ENCODE measurements at places on chromosomes 13 and 19. TPM values are rescaled to one million over a fixed set of nuclear protein-coding genes. Genes with fewer than 3 reads are reported as not detected.

GRCh38 chr13:31485183-31485582 lies 254.1 kb upstream of the RXFP2 start:
- no peak for DNase-seq

NLRP5 gene
- total RNA-seq = not detected

GRCh38 chr19:58007285-58007684 lies 4.7 kb upstream of the ZNF606 start:
- DNase-seq = no peak

GRCh38 chr13:28128030-28128429 lies 10.3 kb upstream of the PAN3 start:
- no peak for DNase-seq

DNA sequence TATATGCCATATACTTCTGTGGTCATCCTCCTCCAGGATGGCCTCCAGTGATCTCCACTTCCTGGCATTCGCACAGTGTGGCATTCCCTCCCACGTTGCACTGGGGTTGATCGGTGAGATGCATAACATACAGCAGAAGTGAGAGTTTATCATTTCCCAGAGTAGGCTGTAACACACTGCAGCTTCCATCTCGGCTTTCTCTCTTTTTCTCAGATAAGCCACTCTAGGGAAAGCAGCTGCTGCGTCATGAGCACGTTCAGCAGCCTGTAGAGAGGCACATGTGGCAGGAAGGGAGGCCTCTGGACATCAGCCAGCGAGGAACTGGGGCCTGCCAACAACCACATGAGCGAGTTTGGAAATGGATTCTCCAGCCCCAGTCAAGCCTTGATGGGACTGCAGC lies 807.1 kb downstream of the DIAPH3 start:
- DNase-seq = peak; percentile 95

- no peak for DNase-seq
These were observed 56.8 kb upstream of the KLF5 start for GRCh38 chr13:73001971-73002370.

ZNF432 gene
- total RNA-seq = 10.0 TPM

GRCh38 chr13:56861476-56861875 lies 279.2 kb upstream of the PRR20A start:
- no peak for DNase-seq

- no peak for DNase-seq
These were observed 5.0 kb downstream of the CLEC11A start for GRCh38 chr19:50728084-50728737.

LCP1 gene
- not detected for total RNA-seq

CEACAM5 gene
- total RNA-seq = not detected

PRKCG gene
- 0.06 TPM for total RNA-seq

- no peak for DNase-seq
These were observed 7.6 kb downstream of the F7 start for GRCh38 chr13:113112893-113113845.

GRCh38 chr19:28495046-28495445 lies 717.9 kb downstream of the UQCRFS1 start:
- no peak for DNase-seq

KLK1 gene
- total RNA-seq = 0.13 TPM

ZFP82 gene
- 16.8 TPM for total RNA-seq

DNA sequence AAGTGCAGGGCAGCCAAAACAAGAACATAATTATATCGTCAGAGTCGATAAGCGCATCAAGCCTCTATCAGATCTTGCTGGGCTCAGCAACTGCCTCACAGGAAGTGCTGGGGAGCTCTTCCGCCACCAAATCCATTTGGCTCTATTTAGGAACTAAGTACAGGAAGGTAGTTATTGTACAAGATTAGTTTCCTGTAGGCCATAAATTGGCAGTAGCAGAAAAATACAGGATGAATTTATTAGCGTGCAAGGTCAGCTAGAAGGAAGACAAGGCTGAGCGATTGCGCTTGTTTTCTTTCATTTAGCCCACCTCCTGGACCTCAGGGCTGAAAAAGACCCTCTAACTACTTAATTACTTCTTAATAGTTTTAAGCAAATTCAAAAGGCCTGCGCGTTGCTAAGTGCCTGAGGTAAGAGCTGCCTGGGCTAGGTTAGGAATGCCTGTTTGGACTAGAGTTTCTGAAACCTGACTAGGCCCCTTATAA lies 118.5 kb downstream of the IRS2 start:
- DNase-seq = peak; percentile 40

- DNase-seq = no peak
These were observed 483.3 kb upstream of the SPRY2 start for GRCh38 chr13:80824229-80824628.

GRK1 gene
- not detected for total RNA-seq

VSIG10L gene
- 0.10 TPM for total RNA-seq

HDGFL2 gene
- total RNA-seq = 61.5 TPM

PLPP2 gene
- total RNA-seq = 0.04 TPM

CACNG7 gene
- total RNA-seq = not detected

GAPDHS gene
- total RNA-seq = not detected

VSTM1 gene
- not detected for total RNA-seq

- no peak for DNase-seq
These were observed 10.5 kb downstream of the TULP2 start for GRCh38 chr19:48887861-48888612.

DNA sequence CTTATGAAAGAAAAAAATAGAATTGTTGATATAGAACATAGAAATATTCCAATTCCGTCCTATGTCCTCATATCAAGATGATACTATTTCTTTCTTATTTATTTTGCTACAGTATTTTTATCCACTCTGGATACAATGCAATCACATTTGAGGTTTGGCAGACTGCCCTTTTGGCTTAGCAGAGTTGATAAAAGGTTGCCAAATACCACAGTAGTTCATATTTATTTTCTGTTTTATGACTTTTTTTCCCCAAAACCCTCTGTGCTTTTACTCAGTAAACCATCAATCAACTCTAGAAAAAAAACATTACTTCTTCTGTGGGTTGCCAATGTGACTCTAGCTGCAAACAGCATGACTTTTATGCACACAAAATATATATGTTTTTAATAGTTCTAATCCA lies 424.5 kb downstream of the PCDH9 start:
- no peak for DNase-seq

GRCh38 chr13:24271601-24272451 lies 37.6 kb upstream of the C1QTNF9 start:
- DNase-seq = peak; percentile 73

DNA sequence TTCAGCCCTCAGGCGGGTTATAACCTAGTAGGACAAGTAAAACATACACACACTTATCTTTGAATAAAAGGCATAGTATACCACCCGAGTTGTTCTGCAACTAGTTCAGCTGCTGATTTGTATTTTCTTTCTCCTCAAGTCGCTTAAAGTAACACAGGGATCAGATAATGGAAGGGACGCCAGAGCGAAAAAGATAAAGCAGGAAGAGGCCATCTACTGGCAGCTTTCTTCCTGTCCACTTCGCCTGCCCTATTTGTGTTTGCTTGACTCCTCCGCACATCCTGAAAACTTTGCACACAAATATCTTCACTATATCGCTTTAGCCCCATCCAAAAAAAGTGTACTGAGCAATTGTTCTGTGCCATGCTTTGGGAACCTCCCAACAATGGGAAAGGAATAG lies 238.0 kb upstream of the SOX21 start:
- DNase-seq = peak; percentile 4

DNA sequence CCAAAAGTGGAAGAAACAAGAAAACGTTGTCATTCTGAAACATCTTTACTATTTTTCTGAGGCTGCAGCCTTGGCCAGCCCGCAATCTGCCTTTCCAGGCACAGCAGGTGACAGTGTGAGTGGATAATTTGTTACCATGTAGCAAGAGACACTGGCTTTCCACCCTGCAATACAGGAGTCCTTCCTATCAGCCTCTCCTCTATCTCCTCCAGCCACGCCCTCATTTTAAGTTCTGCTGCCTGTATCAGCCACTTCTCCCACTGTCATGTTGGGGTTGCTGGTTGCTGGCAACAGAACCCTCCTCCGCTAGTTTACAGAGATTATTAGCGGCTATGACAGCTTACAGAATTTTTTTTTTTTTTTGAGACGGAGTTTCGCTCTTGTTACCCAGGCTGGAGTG lies 7.7 kb upstream of the LGALS7 start:
- DNase-seq = no peak

DNA sequence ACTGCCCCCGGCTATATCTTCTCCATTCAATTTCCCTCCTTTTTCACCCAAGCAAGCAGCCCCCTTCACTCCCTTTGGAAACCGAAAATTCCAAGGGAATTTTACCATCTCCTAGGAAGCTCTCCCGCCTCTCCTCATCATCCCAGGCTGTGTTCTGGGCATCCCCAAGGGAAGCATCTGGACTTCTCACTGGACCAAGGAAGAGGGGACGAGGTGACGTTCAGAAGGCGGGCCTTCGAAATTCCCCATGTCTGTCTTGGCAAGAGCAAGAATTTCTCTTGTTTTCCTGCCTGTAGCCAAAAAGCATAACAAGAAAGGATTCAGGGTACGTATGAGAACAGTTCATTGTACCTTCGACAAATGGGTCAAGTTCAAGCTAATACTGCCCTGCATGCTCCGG lies 6.1 kb downstream of the TPRX2 start:
- DNase-seq = no peak

DNA sequence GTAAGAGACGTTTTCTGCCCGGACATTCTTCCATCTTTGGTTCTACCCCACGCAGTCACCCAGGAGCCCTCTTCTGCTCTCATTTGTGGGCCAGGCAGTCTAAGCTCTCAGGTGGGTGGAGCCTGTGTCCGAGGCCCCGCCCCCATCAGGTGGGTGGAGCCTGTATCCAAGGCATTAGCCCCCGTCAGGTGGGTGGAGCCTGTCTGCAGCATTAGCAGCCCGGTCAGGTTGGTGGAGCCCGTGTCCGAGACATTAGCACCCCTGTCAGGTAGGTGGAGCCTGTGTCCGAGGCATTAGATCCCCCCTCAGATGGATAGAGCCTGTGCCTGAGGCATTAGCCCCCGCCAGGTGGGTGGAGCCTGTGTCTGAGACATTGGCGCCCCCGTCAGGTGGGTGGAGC lies 45.5 kb upstream of the C13orf46 start:
- DNase-seq = peak; percentile 17

SULT2B1 gene
- total RNA-seq = not detected

- no peak for DNase-seq
These were observed 36.4 kb upstream of the NANOS3 start for GRCh38 chr19:13840305-13841085.

ZNF544 gene
- 46.1 TPM for total RNA-seq

DNA sequence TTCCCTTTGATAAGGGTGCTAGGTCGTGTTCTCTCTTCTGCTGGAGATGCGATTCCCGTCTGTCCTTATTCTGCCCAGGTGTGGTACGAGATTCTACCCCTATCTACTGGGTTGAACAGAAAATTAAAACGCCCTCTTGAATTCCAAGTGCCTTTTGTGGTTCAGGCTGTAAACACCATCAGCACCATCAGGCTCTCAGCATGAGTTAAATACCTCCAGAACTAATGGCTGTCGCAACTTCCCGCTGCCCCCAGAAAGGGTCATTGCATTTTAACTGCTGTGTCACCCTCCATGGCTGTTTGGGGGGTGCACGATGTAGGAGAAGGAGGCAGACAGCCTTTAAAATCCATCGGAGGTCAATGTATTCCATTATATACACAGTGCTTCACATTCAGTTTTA lies 177.4 kb downstream of the OXGR1 start:
- no peak for DNase-seq

C3 gene
- total RNA-seq = not detected

SAFB gene
- 78.9 TPM for total RNA-seq

CFAP97D2 gene
- total RNA-seq = 0.71 TPM

Data from SJCRH30 (cell line).